ENCODE measurements at places on chromosomes 5 and 9. TPM values are rescaled to one million over a fixed set of nuclear protein-coding genes. Genes with fewer than 3 reads are reported as not detected.

Gene PPP3R2
- 0.59 TPM for total RNA-seq

DNA sequence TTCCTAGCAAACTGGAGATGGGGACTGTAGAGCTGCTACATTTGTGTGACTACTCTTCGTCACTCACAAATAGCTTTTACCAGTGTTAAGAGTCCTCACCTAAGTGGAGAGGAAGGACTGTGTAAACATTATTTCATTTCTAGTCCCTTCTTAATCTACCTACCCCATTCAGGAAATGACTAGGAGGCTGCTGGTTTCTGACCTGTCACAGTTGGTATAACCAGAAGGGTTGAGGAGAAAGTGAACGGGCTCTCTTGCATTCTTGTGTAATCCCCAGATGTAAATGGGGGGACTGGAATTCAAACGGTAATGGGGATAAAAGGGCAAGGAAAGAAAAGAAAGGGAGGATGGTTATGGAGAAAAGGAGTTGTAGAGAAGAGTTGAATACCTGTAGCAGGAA, 35.4 kb upstream of the BNIP1 start:
- DNase-seq: no peak

Gene INSL4
- not detected for total RNA-seq

GRCh38 chr9:103991698-103992097, 102.4 kb upstream of the SMC2 start:
- DNase-seq: no peak

Gene TRIM41
- 23.1 TPM for total RNA-seq

DNA sequence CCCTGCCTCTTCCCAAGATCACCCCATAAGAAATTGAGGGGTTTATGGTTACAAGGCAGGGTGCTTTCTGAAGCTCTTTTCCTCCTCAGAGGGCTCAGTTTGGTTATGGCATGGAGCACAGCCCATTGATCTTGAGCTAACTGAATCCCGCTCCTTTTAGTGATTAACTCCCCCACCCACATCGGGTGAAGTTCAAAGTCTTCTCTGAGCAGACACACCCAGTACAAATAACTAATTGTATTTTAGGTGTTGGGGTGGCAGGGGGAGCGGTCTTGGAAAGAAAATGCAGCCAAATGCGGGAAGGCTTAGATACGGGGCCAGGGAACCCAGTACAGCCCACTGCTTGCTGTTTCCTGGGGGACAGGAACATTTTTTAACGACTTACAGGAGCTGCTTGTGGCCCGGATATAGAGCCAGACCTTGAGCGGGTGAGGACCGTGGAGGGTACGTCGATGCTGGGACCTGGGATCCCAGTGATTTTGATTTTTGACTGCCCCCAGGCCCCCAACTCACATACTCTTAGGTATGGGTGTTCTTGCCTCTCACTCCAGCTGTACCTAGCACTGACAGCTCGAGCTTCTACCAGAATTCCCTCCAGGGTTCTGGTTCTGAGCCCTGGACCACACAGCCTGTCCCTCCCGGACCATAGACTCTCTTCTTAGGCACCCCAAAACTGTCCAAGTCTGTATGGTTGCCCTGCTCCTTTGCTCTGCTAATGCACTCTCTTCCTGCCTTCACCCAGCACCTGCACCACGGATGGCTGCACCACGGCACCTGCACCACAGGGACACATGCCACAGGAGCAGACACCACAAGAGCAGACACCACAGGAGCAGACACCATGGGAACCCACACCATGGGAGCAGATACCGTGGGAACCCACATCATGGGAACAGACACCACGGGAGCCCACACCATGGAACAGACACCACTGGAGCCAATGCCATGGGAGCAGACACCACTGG, 18.3 kb upstream of the RXRA start:
- DNase-seq: no peak

GRCh38 chr9:37033682-37034304, at the start of gene PAX5:
Gene PAX5, minus strand, starts transcription at chr9:37034268. Its CDS starts 237 bp downstream, at chr9:37034031.
- DNase-seq: no peak

Gene MAMDC4
- 1.6 TPM for total RNA-seq

Gene GPR151
- total RNA-seq: 0.06 TPM
